ENCODE measurements at places on chromosomes 7 and 10.

DNA sequence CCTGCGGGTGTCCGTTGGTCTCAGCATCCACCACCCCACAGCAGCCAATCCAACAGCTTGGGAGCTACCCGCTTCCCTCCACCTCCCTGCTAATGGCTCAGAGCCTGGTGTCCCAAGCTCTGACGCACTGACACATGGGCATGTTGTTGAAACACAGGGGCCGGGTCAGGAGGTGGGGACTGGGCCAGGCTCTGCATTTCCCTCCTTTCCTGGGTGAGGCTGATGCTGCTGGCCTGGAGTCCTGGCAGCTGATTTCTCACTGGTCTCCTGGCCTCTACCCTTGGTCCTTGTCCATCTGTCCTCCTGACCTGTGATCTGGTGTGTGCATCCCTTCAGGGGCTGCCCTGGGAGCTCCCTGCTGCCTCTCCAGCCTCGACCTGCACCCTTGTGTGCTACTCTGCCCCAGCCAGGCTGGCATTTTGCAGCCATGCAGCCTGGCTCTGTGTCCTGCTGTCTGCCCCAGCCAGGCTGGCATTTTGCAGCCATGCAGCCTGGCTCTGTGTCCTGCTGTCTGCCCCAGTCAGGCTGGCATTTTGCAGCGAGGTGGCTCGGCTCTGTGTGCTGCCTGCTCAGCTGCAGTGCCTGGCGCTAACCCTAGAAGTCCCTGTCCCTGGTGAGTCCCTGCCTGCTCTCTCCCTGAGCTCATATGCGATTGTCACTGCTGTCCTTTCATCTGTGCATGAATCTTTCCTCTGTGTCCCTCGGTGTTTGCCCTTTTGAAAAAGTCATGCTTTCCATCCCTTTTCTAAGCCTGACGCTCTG lies 14.0 kb downstream of the AMZ1 start:
- peak; percentile 63 for DNase-seq

GRCh38 chr7:33261585-33261984 lies 132.2 kb downstream of the BBS9 start:
- DNase-seq: no peak

DNA sequence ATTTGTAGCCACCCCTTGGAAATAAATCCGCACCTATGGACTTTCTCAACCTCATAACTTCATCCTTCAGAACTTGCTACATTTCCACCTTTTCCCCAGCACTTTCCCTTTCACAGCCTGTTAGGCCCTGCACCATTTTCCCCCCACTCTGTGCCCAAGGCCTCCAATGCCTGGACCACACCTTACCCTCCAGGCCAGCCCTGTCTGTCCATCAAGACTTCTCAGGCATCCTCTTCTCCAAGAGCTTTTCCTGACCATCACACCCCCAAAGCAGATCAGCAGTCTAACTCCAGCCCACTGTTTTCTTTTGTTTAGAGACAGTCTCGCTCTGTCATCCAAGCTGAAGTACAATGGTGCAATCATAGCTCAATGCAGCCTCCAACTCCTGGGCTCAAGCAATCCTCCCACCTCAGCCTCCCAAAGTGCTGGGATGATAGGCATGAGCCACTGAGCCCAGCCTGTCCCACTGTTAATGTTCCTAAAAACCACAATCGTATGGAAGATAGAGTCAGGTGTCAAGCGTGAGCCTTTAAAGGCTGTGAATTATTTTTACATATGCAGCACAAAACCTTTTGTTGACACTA lies 116.8 kb downstream of the PARD3 start:
- no peak for DNase-seq

DNA sequence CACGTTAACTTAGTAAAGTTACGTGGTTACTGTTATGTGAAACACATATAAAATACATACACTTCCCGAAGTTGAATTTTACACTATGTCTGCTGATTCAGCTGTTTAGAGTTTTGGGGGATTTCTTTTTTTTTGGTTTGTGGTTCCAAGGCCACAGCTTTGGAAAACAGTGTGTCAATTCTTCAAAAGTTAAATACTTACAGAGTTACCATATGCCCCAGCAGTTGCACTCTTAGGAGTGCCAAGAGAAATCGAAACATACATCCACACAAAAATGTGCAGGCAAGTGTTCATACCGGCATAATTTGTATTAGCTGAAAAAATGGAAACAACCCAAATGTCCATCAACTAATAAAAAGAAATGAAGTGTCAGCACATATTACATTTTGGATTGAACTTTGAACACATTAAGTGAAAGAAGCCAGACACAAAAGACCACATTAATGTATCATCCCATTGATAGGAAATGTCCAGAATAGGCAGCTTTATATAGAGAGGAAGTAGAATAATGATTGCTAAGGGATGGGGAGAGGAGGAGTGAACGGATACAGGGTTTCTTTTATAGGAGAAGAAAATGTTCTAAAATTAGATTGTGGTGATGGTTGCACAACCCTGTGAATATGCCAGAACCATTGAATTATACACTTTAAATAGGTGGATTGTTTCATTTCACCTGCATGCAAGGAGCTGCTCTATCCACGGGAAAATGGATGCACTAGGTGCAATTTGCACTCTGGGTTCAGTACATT lies 17.6 kb downstream of the APBB1IP start:
- no peak for DNase-seq

GRCh38 chr10:15310776-15311568 lies 60.1 kb downstream of the FAM171A1 start:
- no peak for DNase-seq

- peak; percentile 17 for DNase-seq
Observed at GRCh38 chr10:59366290-59366689, 3.9 kb upstream of the FAM13C start.
